ENCODE measurements at places on chromosomes 4 and X.

DNA sequence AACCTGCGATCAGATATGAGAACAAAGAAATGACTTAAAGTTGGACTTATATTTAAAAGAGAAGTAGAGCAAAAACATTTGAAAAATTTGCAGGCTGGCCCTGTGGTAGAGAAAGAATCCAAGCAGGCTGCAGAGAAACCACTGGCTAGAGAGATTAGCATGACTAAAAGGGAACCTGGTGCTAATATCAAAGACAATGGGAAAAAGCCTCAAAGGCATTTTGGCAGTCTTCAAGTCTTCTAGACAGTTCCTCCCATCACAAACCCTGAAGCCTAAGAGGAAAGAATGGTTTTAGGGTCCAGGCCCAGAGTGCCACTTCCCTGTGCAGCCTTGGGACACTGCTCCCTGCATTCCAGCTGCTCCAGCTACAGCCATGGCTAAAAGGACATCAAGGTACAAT is 33.4 kb downstream of the KCTD8 start:
- no peak for DNase-seq

GRCh38 chr4:60737858-60738257 is 462.3 kb upstream of the ADGRL3 start:
- DNase-seq = no peak

- DNase-seq = no peak
These were observed 521.5 kb downstream of the GRID2 start for GRCh38 chr4:92825256-92825655.

GRCh38 chr4:175424111-175424510 is 388.0 kb downstream of the GPM6A start:
- no peak for DNase-seq

DNA sequence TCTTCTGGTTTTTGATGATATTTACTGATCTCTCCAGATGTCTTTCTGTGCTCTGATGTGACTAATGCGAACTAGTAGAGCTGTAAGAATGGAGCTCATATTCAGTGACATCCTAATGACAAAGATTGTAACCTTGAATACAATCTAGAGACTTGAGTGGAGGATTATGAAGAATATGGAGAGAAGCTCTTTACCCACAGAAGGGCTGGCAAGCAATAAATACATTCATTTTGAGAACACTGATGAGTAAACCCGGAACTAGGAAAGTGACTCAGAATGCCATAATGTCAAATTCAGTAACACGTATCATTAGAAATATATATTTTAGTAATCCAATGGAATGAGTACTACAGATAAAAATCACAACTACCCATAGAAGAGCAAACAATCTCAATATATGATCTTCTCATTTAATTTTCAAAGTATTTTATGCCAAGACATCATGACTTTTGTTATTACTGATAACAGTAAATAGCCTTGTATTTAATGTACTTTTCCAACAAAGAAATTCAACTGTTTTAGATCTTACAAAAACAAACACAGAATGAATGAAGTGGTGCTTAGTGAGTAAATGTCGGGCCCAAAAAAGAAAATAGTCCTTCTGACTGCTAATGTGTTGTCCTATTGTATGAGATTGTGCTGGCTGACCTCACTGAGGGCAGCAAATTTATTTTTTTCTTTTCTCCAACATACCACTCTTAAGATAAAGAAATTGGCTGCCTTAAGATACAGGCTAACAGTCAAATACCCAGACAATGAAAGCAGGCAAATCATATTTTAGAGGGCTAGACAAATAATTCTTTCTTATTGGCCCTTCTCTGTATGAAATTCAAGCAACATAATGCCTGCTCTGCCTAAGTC is 49.2 kb upstream of the HDAC8 start:
- no peak for DNase-seq

- no peak for DNase-seq
These were observed 34.0 kb upstream of the BMP15 start for GRCh38 chrX:50876551-50876950.

DNA sequence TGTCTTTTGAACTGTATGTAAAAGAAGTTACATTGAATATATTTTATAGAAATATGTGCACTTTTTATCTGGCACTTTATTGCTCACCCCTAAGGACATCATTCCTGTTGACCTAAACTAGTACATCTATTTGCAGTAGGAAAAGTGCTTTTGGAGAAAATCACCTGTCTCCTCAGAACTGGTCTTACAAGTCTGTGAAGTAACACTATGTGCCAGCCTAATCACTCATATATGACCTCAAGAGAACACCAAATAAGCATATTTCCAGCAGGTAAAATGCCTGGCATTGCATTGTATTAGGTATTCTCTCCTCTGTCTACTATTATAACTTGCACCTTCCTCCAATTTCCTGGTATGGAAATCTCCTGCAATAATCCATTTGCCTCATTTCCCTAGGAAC is 4.0 kb upstream of the GASK1B start:
- no peak for DNase-seq

GRCh38 chrX:74171465-74171864 is 132.5 kb upstream of the ZCCHC13 start:
- no peak for DNase-seq
